Activated T-cell treated with anti-CD3 and anti-CD28 coated beads for 1 hour (primary cell): ENCODE measurements at places on chromosomes 7 and 10.

GRCh38 chr10:119318411-119319160, 111.2 kb downstream of the GRK5 start:
- DNase-seq = no peak

DNA sequence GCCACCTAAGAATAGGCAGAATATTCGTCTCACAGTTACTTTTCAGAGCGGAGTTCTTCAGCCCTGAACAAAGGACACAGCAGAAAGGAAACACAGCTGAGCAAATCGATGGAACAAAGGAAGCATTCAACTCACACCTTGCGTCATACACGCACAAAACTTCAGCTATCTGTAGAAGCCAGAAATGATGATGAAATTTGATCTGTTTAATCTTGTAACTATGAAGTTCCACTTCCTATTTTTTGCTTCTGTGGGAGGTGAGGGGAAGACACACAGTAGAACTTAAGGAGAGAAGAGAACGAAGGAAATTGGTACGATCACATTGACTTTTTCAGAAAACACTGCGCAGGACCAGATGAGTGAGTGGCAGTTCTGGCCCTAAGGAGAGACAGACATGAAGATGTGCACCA, 26.2 kb downstream of the FAM171A1 start:
- DNase-seq = no peak

GRCh38 chr10:11551916-11552602, 59.4 kb downstream of the USP6NL start:
- no peak for DNase-seq

DNA sequence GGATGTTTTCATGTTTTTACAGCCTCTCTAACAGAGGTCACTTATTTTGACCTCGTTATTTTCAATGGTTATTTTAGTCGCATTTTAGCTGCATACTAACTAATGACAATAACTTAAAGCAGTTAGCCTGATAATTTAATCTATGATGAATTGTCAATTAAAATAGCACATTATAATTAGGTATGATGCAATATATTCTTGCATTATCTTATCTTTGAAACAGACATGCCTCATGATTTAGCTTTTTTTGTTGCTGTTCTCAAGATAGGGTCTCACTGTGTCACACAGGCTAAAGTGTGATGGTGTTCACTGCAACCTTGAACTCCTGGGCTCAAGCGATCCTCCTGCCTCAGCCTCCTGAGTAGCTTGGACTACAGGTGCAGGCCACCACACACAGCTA, 126.4 kb downstream of the KBTBD2 start:
- DNase-seq = no peak

DNA sequence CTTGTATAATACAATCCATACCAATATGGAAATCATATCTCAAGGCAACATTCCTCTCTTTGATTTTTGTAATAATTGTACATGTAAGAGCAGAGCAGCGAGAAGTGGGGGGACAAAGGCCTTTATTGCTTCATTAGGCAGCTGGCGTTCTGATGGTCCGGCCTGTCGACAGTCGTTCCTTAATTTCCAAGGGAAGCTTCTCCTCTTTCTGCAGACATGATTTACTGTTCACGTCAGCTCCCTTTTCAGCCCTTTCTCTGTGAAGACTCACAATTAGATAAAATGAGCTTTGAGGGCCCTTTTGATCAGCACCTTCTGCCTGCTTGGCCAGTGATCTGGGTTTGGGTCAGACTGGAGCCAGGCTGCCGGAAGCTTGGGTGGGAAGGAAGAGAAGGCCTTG, 65.6 kb upstream of the CTBP2 start:
- DNase-seq = no peak

GRCh38 chr10:59315465-59315864, 46.9 kb downstream of the FAM13C start:
- no peak for DNase-seq

DNA sequence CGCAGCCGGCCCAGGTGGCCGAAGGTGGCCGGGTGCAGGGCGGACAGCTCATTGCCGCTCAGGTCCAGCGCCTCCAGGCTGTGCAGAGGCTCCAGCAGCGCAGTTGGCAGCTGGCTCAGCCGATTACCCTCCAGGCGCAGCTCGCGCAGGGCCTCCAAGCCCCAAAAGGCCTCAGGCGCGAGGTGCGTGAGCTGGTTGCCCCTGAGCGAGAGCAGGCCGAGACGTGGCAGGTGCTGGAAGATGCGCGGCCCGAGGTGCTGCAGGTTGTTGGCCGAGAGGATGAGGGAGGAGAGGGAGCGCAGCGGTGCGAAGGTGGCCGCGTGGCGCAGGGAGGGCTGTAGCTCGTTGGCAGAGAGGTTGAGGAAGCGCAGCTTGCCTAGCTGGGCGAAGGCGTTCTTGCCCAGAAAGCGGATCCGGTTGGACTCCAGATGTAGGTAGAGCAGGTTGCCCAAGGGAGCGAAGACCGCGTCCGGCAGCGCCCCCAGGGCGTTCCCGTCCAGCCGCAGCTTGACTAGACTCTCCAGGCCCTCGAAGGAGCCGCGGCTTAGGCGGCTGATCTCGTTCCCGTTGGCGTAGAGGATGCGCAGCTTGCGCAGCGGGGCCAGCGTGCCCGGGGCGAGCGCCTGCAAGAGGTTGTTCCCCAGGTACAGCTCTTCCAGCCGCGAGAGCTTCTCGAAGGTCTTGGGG, 923 bp downstream of the TRIL start:
- no peak for DNase-seq

DNA sequence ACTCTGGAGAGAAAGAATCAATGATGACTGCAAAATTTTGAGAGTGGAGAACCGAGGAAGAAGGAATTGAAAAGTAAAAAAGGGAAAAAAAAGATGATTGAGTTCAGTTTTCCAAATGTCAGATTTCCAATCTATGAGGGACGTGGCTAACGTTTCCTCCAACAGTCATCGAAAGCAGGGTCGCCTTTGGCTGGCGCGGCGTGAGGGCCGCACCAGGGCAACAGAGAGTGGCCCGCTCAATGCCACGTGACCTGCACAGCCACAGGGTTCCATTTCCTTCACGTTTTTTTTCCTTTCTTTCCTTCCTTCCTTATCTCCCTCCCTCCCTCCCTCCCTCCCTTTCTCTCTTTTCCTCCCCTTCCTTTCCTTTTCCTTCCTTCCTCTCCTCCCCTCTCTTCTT, 101.9 kb downstream of the WDR37 start:
- DNase-seq = no peak

DNA sequence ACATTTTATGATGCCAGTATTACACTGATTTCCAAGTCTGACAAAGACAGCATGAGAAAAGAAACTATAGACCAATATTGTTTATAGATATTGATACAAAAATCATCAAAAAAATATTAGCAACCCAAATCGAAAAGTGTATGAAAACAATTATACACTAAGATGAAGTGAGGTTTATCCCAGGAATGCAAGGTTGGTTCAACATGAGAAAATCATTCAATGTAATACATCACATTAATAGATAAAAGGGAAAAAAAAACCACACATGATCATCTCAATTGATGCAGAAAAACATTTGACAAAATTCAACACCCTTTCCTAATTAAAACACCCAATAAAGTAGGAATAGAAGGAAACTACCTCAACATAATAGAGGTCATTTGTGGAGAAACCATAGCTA, 153.9 kb downstream of the DNAJC1 start:
- DNase-seq = no peak

DNA sequence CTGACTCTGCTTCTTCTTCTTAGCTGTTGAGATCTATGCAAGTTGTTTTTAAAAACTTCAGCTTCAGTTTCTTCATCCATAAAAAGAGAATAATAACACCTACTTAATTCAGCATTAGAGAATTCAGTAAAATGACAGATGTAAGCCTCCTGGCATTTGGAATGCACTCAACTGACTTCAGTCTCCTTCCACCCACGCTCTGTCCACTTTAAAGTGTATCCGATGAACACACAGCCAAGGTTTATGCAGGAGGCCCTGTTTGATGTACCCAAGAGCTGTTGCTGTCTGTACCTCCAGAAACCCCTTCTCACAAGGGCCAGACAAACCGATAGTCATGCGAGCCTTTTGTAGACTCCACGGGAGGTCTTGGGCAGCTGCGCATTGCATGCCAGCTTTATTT, 27.1 kb upstream of the SLC35B4 start:
- DNase-seq = no peak

DNA sequence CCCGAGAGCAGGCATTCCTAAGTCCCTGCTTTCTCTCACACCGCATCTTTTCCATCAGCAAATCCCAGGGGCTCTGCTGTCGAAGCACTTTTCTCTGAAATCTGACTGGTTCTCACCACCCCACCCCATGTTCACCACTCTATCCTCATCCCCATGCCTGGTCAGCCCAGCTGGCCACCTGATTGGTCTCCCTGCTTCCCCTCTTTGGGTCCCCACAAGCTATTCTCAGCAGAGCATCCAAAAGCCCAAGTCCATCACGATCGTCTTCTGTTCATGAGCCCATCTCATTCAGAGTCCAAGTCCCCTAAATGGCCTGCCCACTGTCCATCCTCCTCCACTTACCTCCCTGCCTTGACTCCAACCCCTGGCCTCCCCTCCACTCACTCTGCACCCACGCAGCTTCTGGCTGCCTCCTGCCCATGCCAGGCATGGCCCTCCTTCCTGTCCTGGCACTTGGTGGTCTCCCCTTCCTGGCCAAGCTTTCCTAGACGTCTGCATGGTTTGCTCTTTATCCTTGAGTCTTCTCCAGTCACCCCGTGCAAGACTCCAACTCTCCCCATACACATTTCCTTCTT, 1.6 kb upstream of the PPP2R2D start:
- no peak for DNase-seq

GRCh38 chr7:47497367-47498096, 84.4 kb downstream of the TNS3 start:
- no peak for DNase-seq
